ENCODE measurements at places on chromosomes 13 and 19. TPM values are rescaled to one million over a fixed set of nuclear protein-coding genes. Genes with fewer than 3 reads are reported as not detected.

- no peak overlapping the region for H3K27ac ChIP-seq
- DNase-seq, result peak; percentile 72
- no peaks in the 10 kb centered on the region for H3K36me3 ChIP-seq
- H3K4me3 ChIP-seq, result no peak overlapping the region
- no peaks in the 10 kb centered on the region for H3K27me3 ChIP-seq
- H3K4me1 ChIP-seq, result no peaks in the 10 kb centered on the region
Observed at GRCh38 chr19:2962018-2962670, 15.2 kb upstream of the TLE6 start.

- no peak overlapping the region for H3K27ac ChIP-seq
- DNase-seq, result no peak
- no peaks in the 10 kb centered on the region for H3K36me3 ChIP-seq
- H3K27me3 ChIP-seq, result no peaks in the 10 kb centered on the region
Observed at GRCh38 chr19:49295208-49295880, 29.6 kb downstream of the SLC6A16 start.

DNA sequence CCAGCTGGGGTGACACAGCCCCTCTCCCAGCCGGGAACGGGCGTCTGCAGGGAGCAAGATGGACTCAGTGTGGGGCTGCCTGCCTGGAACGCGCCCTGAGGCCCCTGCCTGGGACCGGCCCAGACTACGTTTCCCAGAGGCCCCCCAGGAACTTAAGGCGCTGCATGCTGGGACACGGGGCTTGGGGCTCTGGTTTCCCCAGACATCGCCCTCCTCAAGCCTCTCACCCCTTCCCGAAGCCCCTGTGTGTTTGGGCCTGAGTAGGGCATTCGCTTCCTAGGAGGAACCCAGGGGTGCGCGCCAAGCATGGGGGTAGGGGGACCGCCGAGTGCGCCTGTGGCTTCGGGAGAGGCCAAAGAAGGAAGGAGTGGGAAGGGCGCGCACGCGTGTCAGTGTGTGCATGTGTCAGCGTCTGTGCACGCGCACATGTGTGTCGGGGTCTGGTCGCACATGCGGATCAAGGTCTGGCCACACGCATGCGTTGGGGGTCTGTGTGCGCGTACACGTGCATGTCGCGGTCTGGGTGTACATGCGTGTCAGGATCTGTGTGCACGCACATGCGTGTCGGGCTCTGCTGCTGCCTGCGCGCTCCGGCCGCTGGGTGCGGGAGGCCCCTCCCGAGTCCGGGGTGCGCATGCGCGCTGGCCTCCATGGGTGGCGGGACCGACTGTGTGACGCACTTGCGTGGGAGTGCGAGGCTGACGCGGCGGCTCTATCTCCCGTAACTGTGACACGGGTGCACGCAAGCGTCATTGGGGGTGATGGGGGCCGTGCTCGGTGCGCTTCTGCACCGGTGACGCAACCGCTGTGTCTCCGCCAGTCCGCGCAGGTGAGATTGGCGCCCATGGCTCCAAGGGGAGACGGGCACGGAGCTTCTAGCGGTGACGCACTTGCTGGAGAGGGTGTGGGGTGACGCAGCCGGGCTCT is 16.2 kb downstream of the ZNF331 start:
- H3K4me3 ChIP-seq, result peak overlapping the region; percentile 45
- no peaks in the 10 kb centered on the region for H3K36me3 ChIP-seq
- H3K4me1 ChIP-seq, result no peaks in the 10 kb centered on the region
- no peaks in the 10 kb centered on the region for H3K27me3 ChIP-seq
- peak; percentile 86 for DNase-seq

DNA sequence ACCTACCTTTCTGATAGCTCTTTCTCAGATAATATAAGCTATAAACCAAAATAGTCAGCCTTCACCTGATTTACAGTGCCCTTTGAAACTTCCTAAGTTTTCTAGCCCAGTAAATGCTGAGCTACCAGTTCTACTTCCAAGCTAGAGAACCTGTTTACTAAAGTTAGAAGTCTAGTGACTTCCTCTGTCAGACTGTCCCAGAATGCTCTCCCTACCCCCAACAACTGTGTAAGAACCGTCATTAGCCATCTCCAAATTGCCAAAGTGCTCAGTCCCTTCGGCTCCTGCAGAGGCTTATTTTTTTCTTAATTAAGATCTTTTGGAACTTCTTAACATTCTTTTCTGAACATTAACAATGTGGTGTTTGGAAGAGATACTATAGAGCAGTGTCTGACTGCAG is 3.2 kb upstream of the ABCC4 start:
- H3K27ac ChIP-seq, result no peak overlapping the region
- DNase-seq, result no peak
- no peaks in the 10 kb centered on the region for H3K4me1 ChIP-seq
- H3K36me3 ChIP-seq, result no peaks in the 10 kb centered on the region

DNA sequence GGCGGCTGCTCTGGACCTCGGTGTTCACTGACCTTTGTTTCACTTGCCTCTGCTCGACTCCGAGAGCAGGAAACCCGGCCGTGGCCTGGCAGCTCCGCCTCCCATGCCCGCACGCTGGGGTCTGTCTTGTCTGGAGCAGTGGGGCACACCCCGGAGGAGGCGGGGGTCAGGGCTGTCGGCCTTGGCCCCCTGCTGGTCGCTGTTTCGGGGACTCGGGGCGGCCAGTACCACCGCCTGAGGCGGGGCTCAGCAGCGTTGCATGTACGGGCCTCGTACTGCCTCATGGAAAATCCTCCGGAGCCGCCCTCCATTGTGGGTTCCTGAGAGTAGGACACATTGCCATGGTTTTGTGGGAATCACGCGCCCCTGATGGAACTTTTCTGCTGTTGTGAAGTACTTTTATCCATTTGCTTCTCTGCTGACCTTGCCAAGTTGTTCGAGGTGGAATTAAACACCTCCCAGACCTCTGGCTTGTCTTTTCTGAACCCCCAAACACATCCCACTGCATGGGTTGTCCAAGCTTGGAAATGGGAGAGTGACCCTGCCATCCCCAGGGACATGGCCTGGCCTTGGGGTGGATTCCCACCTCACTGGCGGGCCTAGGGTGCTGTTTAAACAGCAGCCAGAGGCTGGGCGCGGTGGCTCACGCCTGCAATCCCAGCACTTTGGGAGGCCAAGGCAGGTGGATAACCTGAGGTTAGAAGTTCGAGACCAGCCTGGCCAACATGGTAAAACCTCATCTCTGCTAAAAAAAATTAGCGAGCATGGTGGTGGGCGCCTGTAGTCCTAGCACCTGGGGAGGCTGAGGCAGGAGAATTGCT is 5.5 kb upstream of the NDUFS7 start:
- H3K4me3 ChIP-seq, result no peak overlapping the region
- no peaks in the 10 kb centered on the region for H3K36me3 ChIP-seq
- no peaks in the 10 kb centered on the region for H3K27me3 ChIP-seq
- no peak for DNase-seq

GRCh38 chr13:45368005-45368404 is 27.0 kb upstream of the TPT1 start:
- no peaks in the 10 kb centered on the region for H3K36me3 ChIP-seq
- H3K4me1 ChIP-seq, result no peaks in the 10 kb centered on the region
- peak overlapping the region; percentile 53 for H3K27ac ChIP-seq
- DNase-seq, result no peak
- H3K27me3 ChIP-seq, result no peaks in the 10 kb centered on the region
- H3K4me3 ChIP-seq, result no peak overlapping the region

DNA sequence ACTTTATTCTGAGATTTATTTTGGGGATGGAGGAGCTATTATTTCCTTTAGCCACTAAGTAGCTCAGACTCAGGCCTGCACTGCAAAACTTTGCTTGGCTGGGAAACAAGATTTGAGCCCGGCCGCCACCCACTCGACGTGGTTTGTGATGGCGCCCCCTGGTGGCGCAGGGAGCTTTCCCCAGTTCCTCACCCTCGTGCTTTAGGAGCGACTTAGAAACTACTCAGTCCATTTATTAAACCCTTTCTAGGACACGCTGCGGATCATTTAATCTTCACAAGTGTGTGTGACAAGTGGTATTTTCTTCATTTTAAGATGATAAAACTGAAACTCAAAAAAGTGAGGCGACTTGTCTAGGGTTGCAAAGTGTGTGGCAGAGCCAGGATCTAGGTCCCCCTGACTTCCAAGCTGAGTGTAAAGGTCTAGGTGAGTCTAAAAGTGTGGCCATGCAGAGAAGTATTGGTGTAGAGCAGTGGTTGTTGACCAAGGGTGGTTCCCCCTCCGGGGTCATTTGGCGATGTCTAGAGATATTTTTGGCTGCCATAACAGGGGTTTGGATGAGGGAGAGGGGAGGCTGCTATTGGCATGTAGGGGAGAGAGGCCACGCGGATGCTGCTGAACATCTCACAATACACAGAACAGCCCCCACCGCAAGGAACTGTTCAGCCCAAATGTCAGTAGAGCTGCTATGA is 2.2 kb downstream of the CXCL17 start:
- H3K4me1 ChIP-seq, result no peaks in the 10 kb centered on the region
- H3K4me3 ChIP-seq, result no peak overlapping the region
- H3K27me3 ChIP-seq, result no peaks in the 10 kb centered on the region
- no peaks in the 10 kb centered on the region for H3K36me3 ChIP-seq
- no peak overlapping the region for H3K27ac ChIP-seq

Gene ZBTB32
- total RNA-seq, result 0.32 TPM

GRCh38 chr13:106916329-106916976 is 348.5 kb upstream of the ARGLU1 start:
- no peaks in the 10 kb centered on the region for H3K27me3 ChIP-seq
- no peak overlapping the region for H3K27ac ChIP-seq
- no peaks in the 10 kb centered on the region for H3K36me3 ChIP-seq

GRCh38 chr19:13103581-13104359 is 1.1 kb upstream of the LYL1 start:
- H3K27ac ChIP-seq, result peak overlapping the region; percentile 62
- H3K4me3 ChIP-seq, result peak overlapping the region; percentile 8
- no peaks in the 10 kb centered on the region for H3K36me3 ChIP-seq
- DNase-seq, result no peak
- H3K4me1 ChIP-seq, result peaks cover 14% of the 10 kb centered on the region

Gene CCDC61
- 32.2 TPM for total RNA-seq

Gene GARIN5A
- total RNA-seq, result 4.4 TPM

GRCh38 chr19:5838353-5839064 is 993 bp downstream of the FUT6 start:
- H3K4me1 ChIP-seq, result no peaks in the 10 kb centered on the region
- H3K36me3 ChIP-seq, result no peaks in the 10 kb centered on the region
- peak; percentile 85 for DNase-seq
- no peaks in the 10 kb centered on the region for H3K27me3 ChIP-seq
- H3K27ac ChIP-seq, result peak overlapping the region; percentile 83

GRCh38 chr19:29966588-29967249 is 24.7 kb downstream of the URI1 start:
- H3K36me3 ChIP-seq, result no peaks in the 10 kb centered on the region
- no peak overlapping the region for H3K27ac ChIP-seq
- DNase-seq, result no peak
- no peaks in the 10 kb centered on the region for H3K4me1 ChIP-seq

Gene PLK5
- not detected for total RNA-seq

DNA sequence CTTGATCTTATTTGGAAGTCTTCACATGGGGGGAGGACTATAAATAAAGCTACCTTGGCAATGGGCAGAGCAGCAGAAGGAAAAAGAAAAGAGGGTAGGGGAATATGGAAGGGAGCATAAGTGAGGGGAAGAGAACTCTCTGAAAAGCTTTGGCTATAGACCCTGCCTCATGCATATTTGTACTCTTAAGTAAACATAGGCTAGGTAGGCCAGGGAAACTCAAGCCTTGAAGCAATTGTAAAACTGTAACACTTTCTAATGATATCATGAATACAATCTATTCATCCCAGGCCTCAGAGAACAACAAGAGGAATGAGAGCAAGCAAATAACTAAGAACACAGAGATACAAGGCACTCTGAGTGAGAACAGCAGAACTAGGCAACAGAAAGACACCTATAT is 20.4 kb downstream of the MYCBP2 start:
- no peak for DNase-seq
- H3K4me1 ChIP-seq, result peaks cover 4% of the 10 kb centered on the region
- no peak overlapping the region for H3K4me3 ChIP-seq
